ENCODE measurements at places on chromosomes 7 and 10.

DNA sequence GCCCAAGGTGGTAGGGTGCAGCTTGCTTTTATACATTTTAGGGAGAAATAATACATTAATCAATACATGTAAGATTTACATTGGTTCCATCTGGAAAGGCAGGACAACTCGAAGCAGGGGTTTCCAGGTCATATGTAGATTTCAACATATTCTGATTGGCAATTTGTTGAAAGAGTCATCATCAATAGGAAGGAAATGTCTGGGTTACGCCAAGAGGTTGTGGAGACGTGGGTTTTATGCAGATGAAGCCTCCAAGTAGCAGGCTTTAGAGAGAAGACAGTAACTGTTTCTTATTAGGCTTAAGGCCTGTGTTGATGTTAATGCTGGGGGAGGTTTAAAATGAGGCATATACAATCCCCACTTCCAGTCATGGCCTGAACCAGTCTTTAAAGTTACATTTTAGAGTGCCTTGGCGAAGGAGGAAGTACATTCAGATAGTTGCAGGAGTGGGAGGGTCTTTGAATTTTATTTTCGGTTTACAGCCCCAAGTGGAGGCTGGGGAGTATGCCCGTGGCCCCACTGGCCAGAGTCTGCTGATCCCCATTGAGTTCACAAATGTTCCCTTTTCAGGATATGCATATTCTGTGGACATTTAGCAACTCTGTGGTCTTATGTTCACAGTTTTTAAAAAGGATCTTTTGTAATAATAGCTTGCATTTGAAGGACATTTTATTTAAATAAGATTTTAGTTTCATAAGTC, 166.0 kb upstream of the GDF10 start:
- DNase-seq: no peak

GRCh38 chr10:124611738-124612137, 132.4 kb downstream of the FAM53B start:
- peak; percentile 40 for DNase-seq

DNA sequence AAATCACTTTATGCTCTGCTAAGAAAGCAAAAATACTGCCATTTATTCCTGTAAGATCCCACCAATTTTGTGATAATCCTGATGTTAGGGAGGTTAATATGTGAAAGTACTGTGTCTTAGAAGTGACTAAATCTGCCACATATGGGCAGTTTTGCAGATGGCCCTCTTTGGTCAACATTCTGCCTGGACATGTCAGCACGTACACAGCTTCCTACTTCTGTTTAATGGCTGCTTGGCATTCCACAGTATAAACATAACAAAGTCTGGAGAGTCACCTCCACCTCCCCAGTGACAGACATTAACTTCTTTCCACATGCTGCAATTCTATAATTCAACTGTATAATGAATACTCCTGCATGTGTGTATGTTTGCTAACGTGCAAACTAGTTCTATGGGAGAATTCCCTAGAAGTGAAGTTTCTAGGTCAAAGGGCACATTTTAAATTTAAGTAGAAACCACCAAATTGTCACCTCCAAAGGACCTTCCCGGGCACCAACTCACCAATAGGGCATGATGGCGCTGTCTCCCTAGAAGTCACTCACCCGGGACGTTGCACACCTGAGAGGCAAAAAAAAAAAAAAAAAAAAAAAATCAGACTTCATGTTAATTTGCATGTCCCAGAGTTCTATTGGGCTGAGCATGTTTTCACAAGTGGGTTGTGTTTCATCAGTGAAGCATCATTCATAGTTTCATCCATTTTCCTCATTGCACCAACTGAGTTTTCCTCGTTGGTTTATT, 38.9 kb downstream of the MKI67 start:
- no peak for DNase-seq

GRCh38 chr7:76318488-76319353, 16.2 kb downstream of the HSPB1 start:
- peak; percentile 50 for DNase-seq

All from T-helper 22 cell (primary cell).